Dorsolateral prefrontal cortex (tissue), 122 donors: ENCODE measurements at places on chromosomes 2 and 18. TPM values are rescaled to one million over a fixed set of nuclear protein-coding genes. Genes with fewer than 3 reads are reported as not detected.

DNA sequence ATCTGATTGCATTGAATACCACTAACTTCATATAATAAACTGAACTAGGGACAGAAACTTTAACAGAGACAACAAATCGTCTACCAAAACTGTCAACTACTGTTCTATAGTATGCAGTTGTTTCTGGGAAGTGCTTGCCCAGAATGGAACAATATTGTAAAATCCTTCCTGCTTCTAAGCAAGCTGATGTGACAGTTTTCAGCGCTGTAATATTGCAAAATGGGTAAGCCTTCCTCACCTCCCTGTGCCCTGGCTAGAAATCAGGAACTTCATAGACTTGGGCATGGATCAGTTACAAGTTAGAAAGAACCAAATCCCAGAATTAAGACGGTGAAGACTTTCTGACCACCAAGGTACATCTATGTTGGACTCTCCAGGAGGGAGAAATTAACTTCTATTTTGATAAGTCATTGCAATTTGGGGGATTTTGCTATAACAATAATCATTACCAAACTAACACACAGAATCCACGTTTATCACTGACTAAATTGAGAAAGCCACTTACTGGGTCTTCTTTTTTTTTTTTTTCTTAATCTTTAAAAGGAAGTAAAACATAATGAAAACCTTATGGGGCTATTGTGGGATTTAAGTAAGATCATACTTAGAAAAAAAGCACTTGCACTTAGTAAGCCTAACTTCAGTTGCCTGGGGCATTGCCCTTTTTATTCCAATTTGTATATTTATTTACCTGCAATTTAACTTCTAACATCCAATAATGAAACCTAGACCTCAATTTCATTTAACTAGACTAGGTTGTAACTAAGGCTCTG is 261.5 kb downstream of the TRIB2 start:
- DNase-seq = no peak

- no peak for DNase-seq
Measured at GRCh38 chr2:30235859-30236535, 4.7 kb downstream of the LBH start.

DNA sequence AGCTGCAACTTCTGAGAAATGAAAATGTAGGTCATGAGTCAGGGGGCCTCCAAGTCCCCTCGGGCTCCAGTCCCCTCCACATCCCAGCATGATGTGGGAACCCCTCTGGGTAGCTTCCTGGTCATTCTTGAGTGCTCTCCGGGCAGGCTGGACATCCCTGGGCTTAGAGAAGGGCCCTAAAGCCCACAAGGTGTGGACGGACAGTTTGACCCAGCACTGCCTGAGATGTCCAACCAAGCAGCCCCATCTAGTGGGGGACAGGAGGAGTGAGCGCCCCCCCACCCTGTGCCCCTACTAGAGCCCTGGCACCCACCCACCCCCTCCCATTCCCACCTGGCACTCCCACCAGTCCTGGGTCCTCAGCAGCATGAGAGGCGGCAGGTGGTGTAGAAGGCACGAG is 46.0 kb downstream of the CYP27C1 start:
- peak; percentile 32 for DNase-seq

FRZB gene
- 28.1 TPM for total RNA-seq

RIT2 gene
- total RNA-seq = 26.7 TPM

ESPNL gene
- total RNA-seq = not detected

DNA sequence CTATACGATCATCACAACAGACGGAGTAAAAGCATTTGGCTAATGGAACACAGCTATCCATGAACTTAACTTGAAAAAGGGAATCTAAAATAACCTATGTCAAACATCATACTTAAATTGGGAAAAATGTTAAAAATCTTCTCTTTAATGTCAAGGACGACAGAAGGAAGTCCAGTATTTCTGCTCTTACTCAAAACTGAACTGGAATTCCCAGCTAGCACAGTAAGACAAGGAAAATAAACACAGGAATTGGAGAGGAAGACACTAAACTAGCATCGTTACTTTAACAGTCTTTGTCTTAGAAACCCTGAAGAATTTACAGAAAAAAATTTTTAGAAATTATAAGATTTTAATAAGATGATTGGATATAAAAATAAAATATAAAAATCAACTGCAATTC is 112.6 kb downstream of the HDAC4 start:
- no peak for DNase-seq

CD8A gene
- total RNA-seq = 2.0 TPM

MYOM1 gene
- 8.2 TPM for total RNA-seq

GRCh38 chr18:37663446-37663845 is 97.8 kb upstream of the CELF4 start:
- no peak for DNase-seq

DNA sequence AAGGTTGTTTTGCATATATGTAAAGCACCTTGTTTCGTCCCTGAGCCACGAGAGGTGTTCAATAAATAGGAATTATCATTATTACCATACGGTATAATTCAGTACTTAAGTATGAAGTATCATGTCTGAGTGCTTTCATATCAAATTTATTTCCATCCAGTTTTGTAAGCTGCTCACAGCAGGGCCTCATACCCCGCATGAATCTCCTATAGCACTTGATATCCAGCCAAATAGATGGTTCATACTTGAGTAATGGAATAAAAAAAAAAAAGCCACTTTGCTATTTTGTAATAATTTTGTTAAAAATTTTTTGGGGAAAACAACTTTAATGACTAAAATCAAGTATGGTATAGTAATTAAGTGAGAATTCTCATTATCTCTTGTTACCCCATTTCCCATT is 160.8 kb upstream of the NOSTRIN start:
- no peak for DNase-seq

DNA sequence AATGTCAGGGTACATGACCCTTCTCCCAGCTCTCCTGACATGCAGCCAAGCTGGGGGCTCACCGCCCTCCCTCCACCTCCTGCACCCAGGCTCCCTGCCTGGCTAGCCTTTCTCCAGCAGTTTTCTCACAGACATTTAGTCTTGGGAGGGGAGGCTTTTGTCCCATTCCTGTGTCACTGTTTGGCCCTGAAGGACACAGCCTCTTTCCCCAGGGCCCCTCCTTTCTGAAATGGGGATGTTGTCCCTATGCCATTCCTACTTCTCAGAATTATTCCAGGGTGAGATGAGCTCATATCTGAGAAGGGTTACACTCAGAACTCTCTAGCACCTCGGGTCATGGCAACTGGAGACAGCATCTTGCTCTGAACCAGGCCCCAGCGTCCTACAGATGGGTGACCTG is 47.3 kb upstream of the MRPL33 start:
- no peak for DNase-seq

DNA sequence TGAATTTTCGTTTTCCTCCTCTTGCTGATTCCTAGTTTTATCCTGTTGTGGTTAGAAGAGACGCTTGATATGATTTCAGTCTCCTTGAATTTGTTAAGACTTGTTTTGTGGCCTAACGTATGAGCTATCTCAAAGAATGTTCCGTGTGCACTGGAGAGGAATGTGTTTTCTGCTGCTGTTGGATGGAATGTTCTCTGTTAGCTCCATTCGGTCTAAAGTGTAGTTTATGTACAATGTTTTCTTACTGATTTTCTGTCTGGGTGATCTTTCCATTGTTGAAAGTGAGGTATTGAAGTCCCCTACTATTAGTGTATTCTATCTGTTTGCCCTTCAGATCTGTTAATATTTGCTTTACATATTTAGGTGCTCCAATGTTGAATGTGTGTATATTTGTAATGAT is 25.9 kb downstream of the COLEC11 start:
- DNase-seq = no peak

DNA sequence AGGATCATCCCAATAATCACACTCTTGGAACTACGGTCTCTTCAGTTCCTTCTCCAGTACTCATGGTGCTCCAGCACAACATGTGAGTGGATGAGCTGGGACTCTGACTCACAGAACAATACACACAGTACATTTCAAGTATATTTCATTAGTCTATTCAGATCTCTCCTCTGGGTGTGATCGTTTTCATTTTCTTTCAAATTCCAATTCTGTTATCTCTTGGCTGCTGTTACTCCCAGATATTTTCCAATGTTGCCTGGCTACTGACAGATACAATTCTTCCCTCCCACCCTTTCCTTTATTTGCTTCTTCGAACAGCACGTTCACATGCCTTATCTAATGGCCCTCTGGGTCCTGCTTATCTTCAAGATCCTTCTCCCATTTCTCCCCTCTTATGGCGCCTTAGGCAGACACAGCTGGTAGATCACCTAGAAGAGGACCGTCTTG is 216.0 kb downstream of the ACKR3 start:
- no peak for DNase-seq

GALNT13 gene
- 26.3 TPM for total RNA-seq

DNA sequence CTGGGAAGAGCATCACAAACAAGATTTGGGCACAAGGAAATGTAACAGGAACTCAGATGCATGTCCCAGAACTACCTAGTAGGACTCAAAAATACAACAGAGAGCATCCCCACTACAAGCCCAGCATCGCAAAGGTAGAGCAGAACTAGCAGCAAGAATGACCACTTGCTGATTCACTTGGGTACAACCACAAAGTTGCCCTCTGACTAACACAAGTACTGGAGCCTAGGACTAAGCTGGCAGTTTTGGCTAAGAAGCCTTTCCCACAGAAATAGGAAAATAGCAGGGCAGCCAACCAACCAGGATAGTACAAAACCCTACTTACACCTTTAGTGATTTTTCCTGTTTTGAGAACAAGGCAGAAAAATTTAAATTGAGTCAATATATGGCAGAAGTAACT is 193.8 kb downstream of the PAX3 start:
- DNase-seq = no peak
